Thyroid gland (tissue), 4 donors: ENCODE measurements at places on chromosomes 11 and 22. TPM values are rescaled to one million over a fixed set of nuclear protein-coding genes. Genes with fewer than 3 reads are reported as not detected.

SMTNL1 gene
- total RNA-seq, result not detected

KDM4D gene
- total RNA-seq, result 1.2 TPM

RIC3 gene
- total RNA-seq, result 52.6 TPM

KCTD14 gene
- total RNA-seq, result 13.2 TPM

PTPRCAP gene
- 7.2 TPM for total RNA-seq

CCDC116 gene
- 0.89 TPM for total RNA-seq

OR8B4 gene
- total RNA-seq, result not detected

TENM4 gene
- total RNA-seq, result 16.8 TPM

TMEM138 gene
- 27.3 TPM for total RNA-seq

SNX15 gene
- 19.1 TPM for total RNA-seq

C22orf42 gene
- total RNA-seq, result not detected

OR9G4 gene
- not detected for total RNA-seq

NTM gene
- total RNA-seq, result 0.78 TPM

MS4A15 gene
- not detected for total RNA-seq

DDX10 gene
- 39.0 TPM for total RNA-seq

P2RY2 gene
- total RNA-seq, result 38.0 TPM

CREB3L1 gene
- 0.88 TPM for total RNA-seq

C11orf91 gene
- not detected for total RNA-seq
